ENCODE measurements at places on chromosomes 6 and 20. TPM values are rescaled to one million over a fixed set of nuclear protein-coding genes. Genes with fewer than 3 reads are reported as not detected.
A peak's percentile ranks its signal among the peaks of the same experiment; 100 is the strongest.

DNA sequence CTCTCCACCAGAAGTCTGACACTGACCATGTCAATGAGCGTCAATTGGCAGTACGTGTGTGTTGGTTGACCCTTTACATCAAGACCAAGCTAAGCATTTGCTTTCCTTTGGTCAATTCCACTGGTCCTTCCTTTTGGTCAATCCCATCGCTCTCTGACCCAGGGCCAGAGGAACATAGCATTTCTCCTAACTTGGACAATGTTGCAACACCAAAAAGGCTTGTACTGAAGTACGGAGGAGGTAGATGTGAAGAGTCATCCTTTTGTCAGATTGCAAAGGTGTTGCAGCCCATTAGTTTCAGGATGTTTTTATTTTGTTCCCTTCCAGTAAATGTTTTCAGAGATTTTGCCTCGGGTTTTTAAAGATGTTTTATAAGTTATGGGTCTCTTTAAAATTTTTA lies 24.6 kb downstream of the EDN1 start:
- H3K27ac ChIP-seq = no peak overlapping the region
- H3K27me3 ChIP-seq = no peaks in the 10 kb centered on the region
- no peaks in the 10 kb centered on the region for H3K4me1 ChIP-seq
- H3K36me3 ChIP-seq = no peaks in the 10 kb centered on the region
- DNase-seq = no peak

GRCh38 chr20:16476032-16476431 lies 97.2 kb downstream of the KIF16B start:
- no peaks in the 10 kb centered on the region for H3K4me1 ChIP-seq
- H3K4me3 ChIP-seq = no peak overlapping the region
- no peaks in the 10 kb centered on the region for H3K36me3 ChIP-seq
- no peak for DNase-seq
- H3K27ac ChIP-seq = no peak overlapping the region

GRCh38 chr6:163955096-163955495 lies 540.6 kb downstream of the QKI start:
- no peak overlapping the region for H3K4me3 ChIP-seq
- DNase-seq = no peak
- no peaks in the 10 kb centered on the region for H3K36me3 ChIP-seq

DNA sequence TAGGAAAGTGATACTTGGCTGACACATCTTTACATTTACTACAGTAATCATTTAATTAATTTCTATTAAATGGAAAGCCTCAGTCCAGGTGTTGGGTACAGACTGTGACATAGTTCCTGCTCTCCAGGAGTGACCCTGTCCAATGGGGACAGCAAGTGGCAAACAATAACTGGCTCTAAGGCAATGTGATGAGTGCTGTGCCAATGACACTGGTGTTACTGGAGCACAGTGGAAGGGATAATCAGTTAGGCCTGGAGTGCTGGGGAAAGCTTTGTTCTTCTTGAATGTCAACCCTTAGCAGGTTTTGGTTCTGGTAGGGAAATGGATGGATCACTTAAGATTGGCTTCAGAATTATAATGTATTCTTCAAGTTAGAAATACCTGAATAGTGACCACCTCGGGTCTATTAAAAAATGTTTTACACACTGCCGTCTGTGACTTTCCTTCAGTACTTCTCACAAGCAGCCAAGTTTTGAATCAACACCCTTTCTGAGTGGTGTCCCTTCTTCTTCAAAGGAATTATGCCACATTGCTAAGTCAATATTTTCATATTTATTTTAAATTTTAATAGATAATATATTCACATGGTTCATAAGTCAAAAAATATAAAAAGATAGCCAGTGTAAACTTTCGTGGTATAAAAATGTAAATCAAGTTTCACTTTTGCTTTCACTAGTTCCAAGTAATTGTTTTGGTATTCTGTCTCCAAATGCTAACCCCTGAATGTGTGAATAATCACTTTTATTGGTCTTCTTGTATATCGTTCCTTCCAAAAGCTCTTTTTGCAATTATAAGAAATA lies 9.6 kb downstream of the CMTR1 start:
- H3K27me3 ChIP-seq = no peaks in the 10 kb centered on the region
- peaks cover 13% of the 10 kb centered on the region for H3K36me3 ChIP-seq
- peak overlapping the region; percentile 21 for H3K4me3 ChIP-seq
- H3K27ac ChIP-seq = peak overlapping the region; percentile 59
- DNase-seq = peak; percentile 7
- H3K4me1 ChIP-seq = peaks cover 21% of the 10 kb centered on the region

- peak; percentile 15 for DNase-seq
- H3K4me3 ChIP-seq = peak overlapping the region; percentile 74
- peaks cover 26% of the 10 kb centered on the region for H3K4me1 ChIP-seq
- peak overlapping the region; percentile 71 for H3K27ac ChIP-seq
- no peaks in the 10 kb centered on the region for H3K27me3 ChIP-seq
- no peaks in the 10 kb centered on the region for H3K36me3 ChIP-seq
These were observed 46.3 kb downstream of the OR2B2 start for GRCh38 chr6:27865850-27866356.

Gene EDN1
- 1.6 TPM for total RNA-seq

All from naive thymus-derived CD4-positive, alpha-beta T cell (primary cell).